ENCODE measurements at places on chromosomes 7 and 10.

- DNase-seq, result no peak
These were observed 187.6 kb downstream of the NSUN6 start for GRCh38 chr10:18463673-18464211.

- DNase-seq, result no peak
These were observed 144.2 kb downstream of the BMS1 start for GRCh38 chr10:42926843-42927242.

DNA sequence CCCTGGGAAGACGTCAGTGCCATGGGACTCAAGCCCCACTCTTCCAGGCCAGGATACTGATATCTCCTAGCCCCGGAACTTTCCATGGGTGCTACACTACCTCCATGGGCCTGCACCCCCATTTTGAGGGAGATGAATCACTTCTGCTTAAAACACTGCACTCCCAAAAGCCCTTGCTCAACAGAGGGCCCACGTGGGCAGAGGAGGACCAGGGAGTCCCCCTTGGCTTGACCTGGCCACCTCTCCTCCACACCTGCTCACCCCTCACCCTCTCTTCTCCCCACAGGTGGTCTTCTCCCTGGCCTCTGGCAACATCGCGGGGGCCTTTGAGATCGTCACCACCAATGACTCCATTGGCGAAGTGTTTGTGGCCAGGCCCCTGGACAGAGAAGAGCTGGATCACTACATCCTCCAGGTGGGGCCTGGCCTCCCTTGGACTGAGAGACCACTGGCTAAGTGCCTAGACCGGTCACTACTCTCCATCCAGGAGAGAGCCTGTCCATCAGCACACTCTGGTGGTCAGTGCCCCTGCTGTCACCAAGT, 19.9 kb upstream of the C10orf105 start:
- no peak for DNase-seq

- DNase-seq, result no peak
These were observed 20.8 kb downstream of the MYO3A start for GRCh38 chr10:25954851-25955250.

DNA sequence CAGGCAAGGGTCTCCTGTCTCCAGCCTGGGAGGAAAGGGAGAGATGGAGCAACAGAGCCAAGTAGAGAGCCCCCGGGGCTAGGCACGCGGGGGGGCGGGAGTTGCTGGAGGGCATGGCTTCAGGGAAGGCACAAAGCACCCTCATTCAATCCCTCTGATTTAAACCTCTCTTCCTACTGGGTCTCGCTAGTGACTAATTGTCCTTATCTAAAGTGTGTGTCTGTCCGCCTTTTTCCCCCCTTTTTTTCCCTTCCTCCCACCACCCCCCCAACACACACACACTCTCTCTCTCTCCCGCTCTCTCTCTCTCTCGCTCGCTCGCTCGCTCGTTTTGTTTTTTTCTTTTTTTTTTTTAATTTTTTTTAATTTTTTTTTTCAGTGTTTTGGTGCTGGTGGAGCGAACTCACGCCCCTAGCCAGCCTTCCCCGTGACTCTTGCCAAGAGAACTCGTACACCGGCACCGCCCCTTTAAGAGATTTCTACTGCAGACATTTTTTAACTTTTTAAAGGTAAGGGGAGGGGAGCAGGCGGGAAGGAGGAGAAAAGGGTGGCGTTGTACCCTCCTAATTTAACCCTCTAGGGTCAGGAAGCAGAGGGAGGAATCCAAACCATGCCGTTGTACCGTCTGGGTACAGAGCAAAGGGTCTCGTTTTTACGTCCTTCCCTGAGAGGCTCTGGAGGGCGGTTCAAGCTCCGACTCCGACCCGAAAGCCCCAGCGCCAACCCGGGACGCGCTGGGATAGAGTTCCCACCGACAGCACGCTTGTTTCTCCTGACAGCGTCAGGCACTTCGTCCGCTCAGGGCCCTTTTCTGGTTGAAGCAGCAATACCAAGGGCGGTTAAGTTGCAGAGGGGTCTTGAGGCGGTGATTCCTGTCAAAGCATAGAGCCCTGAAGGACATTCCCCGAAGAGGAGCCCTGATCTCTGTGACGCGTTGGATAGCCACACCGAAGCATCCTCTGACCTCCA, at the start of gene HPSE2:
TSS of gene HPSE2 (minus strand) at position 195 of the 969 bp plus-strand sequence.
- DNase-seq, result no peak

- DNase-seq, result no peak
These were observed 77.2 kb downstream of the CH25H start for GRCh38 chr10:89129911-89130310.

GRCh38 chr10:71346731-71347130, 27.7 kb downstream of the SLC29A3 start:
- no peak for DNase-seq

DNA sequence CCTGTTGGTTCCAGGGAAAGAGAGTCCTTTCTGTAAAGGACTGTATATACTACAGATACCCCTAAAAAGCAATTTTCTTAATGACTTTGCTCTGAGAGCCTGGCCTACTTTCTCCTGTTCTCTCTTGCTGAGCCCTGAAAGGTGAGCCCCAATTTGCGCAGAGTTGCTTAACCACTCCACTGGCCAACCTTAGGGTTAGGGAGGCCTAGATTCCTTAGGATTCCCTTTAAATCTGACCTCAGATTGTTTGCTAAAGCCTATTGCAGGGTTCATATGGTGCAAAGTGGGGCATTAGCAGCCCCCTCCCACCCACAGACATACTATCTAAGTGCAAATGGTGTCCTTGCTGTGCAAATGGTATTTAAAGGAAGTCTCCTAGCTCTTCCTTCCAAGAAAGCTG, 164.2 kb downstream of the RNLS start:
- DNase-seq, result no peak

- no peak for DNase-seq
These were observed 1.5 kb downstream of the NIPSNAP2 start for GRCh38 chr7:55965805-55966421.

DNA sequence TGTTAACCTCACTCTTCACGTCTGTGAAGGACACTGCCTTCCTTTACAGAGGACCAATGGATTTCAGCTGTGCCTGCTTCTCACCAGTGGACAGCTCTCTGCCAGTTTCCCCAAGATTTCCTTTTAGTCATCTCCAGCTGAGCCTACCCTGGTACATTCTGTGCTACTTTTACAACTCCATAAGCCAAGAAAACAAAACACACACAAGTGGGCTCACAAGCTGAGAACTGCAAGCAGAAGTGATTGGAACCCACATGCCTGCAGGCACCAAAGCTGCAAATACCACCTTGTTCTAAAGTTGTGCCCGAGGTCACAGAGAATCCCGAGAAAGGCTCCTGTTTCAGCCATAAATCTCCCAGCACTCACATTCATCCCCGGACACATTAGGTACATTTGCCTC, 636.8 kb downstream of the PHTF2 start:
- DNase-seq, result no peak

- no peak for DNase-seq
These were observed 350.1 kb downstream of the HGF start for GRCh38 chr7:81419731-81420130.

DNA sequence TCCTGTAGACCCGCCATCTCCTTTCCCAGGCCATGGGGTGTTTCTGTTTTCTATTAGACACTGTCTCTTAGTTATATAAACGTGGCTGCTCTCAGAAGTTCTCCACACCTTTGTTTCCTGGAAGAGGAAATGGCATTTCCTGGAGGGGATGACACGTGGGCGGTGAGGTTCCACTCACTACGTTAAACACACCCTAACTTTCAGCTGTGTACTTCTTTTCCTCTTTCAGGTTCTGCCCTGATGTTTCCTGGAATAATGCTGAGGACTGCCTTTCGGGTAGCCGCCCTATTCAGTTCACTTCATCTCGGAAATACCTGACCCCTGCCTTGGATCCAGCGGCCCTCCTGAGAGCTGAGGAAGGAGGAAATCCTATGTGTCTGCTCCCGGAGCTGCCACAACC, 3.4 kb upstream of the PRKCQ start:
- DNase-seq, result peak; percentile 69

DNA sequence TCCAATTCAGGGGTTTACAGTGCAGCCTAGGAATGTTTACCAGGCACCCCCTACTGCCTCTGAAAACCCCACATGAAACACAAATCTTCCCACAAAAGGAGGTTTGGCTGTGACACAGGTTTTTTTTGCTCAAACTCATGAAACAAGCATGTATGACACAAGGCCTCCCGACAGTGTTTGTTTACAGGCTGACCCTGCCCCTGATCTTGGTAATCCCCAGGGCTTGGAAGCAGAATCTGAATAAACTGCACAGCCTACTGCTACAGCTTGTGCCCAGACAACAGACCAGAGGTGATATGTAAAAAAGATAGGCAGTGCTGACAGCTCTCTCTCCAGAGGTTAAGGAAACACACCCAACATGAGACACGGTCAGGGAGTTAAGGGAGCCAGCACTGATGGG, 184.2 kb downstream of the KMT2E start:
- DNase-seq, result no peak

DNA sequence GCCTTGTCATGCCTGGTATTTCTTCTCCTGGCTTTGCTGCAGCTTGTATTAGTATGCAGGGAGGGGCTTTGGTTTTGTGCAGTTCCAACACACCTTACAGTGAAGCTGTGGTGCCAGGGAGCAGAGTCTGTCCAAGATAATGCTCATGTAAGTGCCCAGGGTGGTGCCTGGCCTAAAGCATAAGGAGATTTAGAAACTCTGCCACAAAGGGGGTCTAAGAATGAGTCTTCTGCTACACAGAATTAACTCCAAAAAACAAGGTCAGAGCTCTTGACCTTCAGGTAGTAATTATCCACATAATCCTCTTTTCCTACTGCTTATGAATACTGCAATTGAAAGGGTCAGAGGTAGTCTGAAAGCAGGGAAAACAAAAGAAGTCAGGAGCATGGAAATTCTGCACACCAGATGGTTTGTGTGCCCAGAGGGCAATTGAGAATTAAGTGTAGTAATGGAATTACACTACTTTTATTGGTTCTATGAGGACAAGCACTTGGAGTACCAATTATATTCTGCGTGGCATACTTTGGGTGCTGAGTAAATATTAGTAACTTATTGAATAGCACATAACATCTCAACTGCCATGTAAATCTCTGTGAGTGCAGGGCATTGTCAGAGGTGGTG, 121.5 kb downstream of the KAT6B start:
- DNase-seq, result no peak

DNA sequence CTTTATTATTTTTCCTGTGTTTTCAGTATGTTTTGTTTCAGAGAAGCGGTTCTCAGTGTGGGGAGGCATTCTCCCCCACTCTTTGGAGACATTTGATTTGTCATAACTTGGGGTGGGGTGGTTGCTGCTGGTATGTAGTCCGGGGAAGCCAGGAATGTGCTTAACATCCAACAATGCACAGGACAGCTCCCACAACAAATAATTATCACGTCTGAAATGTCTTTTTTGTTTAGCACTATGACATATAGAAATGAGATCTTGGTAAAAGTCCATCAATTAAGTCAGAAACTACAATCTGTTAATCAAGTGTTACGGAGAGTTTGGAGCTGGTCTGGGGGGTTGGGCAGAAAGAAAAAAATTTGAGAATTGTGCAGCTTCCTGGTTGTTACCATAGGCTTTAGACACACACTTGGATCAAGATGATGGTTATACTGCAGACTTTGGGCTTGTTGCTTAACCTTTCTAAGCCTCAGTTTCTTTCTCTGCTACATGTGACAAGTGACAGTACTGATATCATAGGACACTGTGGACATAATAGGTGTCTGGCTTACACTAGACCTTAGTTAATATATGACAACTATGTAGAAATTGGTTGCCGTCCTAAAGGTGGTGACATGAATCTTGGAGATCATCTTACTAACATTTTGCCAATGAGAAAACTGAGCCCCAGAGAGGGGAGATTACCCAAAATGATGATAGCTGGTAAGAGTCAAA, 113.7 kb downstream of the LRMDA start:
- no peak for DNase-seq

DNA sequence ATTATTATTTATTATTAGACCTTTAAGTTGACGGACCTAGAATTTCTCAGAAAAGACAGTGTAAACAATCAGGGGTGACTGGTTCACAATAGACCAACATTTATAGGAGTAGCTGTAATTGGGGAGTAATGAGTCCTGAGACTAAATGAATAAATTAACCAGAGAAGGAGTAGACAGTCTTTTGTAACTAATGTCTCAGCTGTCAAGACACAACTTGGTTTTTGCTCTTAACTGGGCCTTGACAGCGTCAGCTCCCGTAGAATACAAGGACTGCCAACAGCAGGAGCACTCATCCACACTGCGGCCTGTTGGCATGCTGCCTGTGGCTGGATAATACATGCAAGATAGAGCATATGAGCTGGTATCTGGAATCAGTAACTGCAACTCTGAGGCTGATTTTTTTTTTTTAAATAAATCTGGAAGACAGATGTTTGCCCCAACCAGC, 123.9 kb downstream of the CACNA2D1 start:
- no peak for DNase-seq

GRCh38 chr10:130607366-130607765, 471.2 kb downstream of the GLRX3 start:
- no peak for DNase-seq

DNA sequence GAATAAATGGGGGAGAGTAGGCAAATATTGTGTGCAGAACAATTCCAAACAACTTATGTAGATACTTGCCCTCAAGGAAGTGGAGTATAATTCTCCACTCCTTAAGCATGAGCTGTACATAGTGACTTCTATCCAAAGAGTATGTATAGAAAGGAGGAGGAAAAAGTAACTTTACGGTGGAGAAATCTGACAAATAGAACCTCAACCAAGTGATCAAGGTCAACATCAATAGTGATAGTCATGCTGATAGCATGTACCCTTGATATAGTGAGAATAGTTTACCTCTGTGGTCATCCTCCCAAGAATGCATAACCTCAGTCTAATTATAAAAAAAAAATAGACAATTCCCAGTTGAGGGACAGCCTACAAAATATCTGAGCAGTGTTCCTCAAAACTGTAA, 89.1 kb upstream of the NANOS1 start:
- DNase-seq, result no peak

DNA sequence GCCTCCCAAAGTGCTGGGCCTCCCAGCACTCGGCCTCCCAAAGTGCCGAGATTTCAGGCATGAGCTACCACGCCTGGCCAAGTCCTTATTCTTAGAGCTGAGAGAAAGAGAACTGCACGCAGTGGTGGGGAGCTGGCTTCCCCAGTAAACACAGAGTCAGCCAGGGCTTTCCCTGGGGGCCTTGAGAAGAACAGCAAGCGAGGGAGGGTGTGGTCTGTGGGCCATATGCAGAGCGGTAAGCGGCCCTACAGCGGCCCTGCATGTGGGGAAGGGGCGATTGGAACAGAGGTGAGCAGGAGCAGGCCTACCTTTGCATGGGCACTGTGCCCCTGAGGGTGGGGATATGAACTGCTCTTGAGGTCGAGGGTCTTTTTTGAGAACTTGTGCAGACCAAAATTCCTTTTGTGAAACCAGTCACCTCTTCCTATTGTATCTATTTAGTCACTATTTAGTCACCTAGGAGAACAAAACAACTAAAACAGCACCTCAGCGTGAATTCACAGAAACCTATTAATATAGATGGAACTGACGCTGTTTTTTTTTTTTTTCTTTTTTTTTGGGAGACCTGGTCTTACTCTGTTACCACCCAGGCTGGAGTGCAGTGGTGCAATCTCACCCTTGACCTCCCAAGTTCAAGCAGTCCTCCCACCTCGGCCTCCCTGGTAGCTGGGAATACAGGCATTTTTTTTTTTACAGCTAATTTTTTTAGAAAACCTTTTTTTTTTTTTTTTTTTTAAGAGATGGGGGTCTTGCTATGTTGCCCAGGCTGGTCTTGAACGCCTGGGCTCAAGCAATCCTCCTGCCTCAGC, 36.9 kb upstream of the SH2D4B start:
- no peak for DNase-seq

Measured in activated naive CD8-positive, alpha-beta T cell treated with anti-CD3 and anti-CD28 coated beads, Interleukin-2, amount 50 U/mL, for 16 hours (primary cell).